ENCODE measurements at places on chromosomes 5 and 9.

DNA sequence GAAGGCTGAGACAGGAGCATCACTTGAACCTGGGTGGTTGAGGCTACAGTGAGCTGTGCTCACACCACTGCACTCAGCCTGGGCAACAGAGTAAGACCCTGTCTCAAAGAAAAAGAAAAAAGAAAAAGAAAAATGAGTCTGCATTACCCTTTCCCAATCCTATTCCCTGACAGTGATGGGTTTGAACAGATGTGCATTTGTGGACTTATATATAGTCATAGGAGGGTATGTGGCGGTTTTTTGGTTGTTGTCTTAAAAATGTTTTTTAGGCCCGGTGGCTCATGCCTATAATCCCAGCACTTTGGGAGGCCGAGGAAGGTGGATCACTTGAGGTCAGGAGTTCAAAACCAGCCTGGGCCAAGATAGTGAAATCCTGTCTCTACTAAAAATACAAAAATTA is 13.4 kb downstream of the HDHD3 start:
- no peak for DNase-seq

GRCh38 chr5:109714592-109714991 is 24.9 kb downstream of the MAN2A1 start:
- DNase-seq, result no peak

DNA sequence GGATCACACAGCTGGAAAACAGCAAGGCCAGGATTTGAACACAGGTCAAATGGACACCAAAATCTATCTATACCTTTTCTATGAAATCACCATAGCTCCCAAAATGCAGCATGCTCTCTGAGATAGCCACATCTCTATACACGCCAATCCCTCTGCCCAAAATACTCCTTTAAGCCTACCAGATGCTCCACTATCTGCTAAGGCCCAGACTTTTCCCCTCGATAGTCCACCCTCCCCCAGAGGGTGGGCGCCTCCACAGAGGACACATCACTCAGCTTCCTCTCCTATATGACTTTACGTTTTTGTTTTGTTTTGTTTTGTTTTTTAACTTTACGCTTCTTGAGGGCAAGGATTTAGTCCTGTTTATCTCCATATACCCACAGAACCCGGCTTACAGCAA is 46.8 kb downstream of the MTMR12 start:
- no peak for DNase-seq

- DNase-seq, result no peak
Measured at GRCh38 chr5:125695996-125696655, 727.1 kb upstream of the GRAMD2B start.

- peak; percentile 57 for DNase-seq
Measured at GRCh38 chr5:138601444-138601843, 26.2 kb upstream of the HSPA9 start.

DNA sequence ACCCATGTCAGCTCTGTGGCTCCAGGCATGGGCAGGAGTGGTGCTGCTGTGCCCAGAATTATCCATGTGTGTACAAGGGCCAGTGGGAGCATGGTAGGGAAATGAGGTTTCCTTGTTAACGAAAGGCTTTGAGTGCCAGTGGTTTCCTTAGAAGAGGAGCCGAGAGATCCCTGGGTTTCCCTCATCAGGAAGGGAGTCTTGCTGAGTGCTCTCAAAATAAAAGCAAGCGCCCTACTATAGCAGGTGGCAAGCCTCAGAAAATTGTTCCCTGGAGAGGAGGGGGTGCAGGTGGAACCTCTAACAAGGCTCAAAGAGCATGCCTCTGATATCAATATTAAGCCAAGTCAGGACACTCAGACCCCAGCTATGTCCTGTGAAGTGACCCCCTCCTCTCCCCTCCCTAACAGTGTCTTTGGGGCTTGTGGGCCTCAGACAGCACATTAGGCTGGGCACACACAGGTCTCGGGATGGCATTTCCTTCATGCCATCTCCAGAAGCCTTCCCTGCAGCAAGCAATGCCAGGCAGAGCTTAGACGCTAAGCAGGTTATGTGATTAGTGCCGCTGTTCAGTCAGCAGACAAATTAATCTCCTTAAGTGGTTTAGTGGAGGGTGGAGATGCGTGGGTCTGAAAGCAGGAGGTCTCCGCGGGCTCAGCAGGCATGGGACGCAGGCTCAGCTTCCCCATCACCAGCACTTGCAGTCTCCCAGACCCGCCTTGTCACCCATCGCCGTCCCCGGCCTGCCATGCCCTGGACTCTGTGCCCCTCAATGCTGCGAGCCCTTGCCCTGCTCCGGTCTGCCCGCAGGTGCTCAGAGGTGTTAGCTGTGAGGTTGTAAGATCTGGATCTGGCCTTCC is 60.0 kb upstream of the RARS1 start:
- DNase-seq, result no peak

DNA sequence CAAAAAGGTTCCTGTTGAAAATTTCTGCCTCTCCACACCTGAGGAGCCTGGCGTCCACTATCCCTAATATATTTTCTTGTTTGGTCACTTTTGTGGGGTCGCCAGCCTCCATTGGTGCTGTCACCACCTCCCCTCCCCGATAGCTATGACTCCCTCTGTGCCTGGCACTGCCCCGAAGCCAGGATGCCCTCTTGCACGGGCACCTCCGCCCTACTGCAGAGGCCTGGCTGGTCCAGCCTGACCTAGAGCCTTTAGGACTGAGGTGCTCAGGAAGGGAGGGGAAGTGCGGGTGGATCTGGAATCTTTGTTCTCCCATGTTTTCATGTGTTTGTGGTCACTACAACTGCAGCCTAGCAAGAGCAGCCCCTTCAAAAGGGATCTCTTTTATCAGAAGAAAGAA is 62.6 kb downstream of the WNK2 start:
- DNase-seq, result no peak

GRCh38 chr9:8338767-8339510 is 539.4 kb upstream of the DMAC1 start:
- DNase-seq, result no peak

- DNase-seq, result no peak
Measured at GRCh38 chr5:180640611-180640860, 8.9 kb downstream of the FLT4 start.

GRCh38 chr5:125209650-125210049 is 463.2 kb upstream of the ZNF608 start:
- peak; percentile 44 for DNase-seq

DNA sequence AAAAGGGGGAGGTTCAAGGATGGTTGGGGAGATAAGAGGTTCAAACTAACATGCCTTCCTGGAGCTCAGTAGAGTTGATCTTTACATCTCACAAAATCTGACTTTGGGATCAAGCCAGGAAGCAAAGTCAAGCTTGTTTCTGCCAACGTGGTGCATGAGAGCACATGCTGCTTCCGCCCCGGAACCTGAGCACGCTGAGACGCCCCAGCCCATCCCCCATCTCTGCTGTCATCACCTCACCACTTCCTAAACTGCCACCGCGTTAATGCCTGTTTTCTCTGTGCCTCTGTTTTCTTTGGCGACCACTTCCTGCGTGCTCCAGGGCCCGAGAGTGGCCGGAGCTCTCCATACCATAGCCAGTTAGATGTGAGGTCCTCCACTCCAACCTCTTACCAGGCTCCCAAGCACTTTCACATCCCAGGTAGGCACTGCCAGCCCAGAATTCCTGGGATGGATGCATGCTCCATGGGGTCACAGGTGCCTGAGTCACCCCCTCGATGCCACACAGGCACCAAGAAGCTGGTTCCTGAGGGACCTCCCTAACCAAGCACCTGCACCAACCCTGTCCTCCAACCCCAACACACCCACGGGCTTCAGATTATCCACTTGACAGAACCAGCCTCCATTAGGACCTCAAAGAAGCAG is 31.2 kb upstream of the AFAP1L1 start:
- no peak for DNase-seq
